ENCODE measurements at places on chromosomes 12 and 14. TPM values are rescaled to one million over a fixed set of nuclear protein-coding genes. Genes with fewer than 3 reads are reported as not detected.

GRCh38 chr14:71130491-71131179 lies 223.4 kb downstream of the PCNX1 start:
- DNase-seq = no peak

PYGL gene
- 0.33 TPM for total RNA-seq

KRT2 gene
- total RNA-seq = 0.77 TPM

DNA sequence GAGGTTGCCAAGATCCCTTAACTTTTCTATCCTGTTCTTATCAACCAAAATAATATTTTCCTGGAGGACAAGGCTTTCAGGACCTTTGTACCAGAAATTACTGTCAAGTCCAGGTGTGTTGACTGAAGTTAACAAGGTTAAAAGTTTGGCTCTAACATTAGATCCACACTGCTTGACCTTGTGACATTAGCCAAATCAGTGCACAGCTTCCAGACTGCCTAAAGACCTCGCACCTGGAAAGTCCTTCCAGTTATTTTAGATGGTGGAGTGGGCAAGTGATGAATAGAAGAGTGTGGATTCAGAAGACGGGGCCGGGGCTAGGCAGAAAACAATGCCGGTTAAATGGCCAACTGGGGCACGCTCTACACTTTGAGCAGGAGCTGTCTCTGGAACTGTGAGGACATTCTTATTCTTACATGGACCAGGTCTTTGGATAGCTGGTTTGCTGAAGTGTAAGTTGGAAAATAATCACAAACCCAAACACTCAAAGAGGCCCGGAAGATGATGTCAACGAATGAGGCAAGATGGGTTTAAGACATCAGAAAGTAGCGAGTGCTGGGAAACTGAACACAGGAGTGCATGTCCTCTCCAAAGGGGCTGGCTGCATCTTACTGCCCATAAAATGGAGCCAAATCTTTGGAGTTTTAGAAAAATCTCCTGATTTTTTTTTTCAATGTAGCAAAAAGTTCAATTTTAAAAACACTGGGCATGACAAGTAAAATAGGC lies 56.3 kb downstream of the NIN start:
- DNase-seq = no peak

DNA sequence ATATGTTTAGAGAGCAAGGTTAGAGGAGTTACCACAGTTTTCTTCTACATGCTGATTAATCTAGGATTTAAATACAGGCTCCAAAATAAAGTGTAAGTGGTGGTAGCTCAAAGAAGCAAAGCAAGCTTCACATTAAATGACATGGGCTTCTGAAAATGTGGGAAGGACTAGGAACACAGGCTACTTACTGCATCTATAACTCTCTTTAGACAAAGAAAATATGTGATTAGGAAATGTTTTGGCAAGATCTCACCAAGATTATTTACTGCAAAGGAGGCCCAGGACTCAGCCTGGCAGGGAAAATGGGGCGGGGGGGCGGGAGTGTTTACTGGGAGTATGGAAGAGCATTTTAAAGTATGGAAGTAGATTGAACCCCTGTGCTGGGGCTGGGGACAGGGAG lies 39.4 kb downstream of the ETV6 start:
- DNase-seq = no peak

KMT2D gene
- 134 TPM for total RNA-seq

DNA sequence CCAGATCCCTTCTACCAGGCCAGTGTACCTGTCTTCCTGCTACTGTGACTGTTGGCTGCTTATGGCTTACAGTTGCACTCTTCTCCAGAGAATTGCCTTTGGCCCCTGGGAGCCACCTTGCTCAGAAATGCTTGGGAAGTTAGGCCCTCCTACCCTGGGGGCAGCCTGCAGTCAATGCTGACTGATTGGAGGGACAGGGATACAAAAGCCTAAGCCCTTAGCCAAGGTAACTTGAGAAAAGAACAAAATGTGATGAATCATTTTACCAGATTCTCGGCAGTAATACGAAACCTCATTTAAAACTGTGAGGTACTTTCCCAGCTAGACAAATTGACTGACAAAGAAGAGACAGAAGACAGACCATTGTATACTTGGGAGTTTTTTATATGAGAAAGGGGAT lies 47.3 kb downstream of the PTCSC3 start:
- no peak for DNase-seq

DNA sequence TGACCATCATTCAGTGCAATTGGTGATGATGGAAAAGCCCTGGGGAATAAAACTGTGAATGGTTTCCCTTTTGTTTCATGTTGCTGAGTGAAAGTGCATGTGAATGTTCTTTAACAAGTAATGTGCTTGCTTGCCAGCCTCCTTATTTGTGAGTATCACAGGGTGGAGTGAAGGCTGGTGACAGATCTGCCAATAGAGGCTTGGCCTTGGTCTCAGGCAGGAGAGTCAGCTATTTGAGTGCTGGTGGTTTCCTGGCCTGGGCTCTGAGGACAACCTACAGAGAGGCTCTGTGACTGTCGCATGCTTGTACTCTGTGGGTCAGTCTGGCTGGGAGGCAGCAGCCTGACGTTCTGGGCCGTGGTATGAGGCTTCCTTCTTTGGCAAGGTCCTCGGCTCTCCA lies 20.7 kb downstream of the KRT85 start:
- no peak for DNase-seq

CLEC7A gene
- total RNA-seq = not detected

GRCh38 chr12:54154681-54155186 lies 34.1 kb downstream of the SMUG1 start:
- no peak for DNase-seq

- peak; percentile 58 for DNase-seq
Observed at GRCh38 chr14:106308839-106309389, 782.5 kb downstream of the TMEM121 start.

ADAM21 gene
- total RNA-seq = not detected

GRCh38 chr14:50342221-50343078 lies 30.3 kb downstream of the DMAC2L start:
- DNase-seq = peak; percentile 37

DNA sequence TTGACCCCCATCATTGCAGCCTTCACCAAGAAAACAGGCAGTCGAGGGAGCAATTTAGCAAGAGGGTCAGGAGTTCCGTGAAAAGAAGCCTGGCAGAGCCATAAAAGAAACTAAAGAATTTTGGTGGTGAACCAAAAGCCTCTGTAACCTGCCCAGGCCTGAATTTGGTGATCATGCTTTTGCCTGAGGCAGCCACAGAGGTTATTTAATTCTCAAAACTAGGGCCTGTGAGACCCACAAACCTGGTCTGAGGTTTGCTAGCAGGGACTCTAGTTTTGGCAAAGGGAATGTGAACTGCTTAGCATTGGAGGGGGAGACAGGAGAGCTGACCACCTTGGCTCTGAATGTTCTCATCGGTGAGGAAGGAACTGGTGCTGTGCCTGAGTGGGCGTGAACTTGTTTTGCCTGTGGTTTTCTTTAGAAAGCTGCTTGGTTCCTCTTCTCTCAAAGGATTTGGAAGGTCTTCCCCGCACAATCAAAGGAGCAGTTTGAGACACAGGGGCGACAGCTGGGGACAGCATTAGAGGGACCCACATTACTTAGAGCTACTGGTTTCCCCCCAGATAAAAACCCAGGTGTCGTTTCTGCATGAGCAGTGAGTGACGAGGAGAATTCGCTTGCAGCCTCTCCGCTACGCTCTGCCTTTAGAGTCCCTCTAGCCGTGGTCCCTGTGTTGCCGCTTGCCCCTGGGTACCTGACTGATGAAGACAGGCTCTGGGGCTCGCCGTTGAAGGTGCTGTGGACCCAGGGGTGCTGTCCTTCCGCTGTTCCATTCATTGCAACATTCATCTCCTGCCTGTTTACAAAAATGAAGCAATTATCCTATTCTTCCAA lies 12.6 kb upstream of the WNT5B start:
- no peak for DNase-seq

- DNase-seq = no peak
Observed at GRCh38 chr12:111494676-111495075, 89.0 kb downstream of the SH2B3 start.

PMEL gene
- total RNA-seq = not detected

DNA sequence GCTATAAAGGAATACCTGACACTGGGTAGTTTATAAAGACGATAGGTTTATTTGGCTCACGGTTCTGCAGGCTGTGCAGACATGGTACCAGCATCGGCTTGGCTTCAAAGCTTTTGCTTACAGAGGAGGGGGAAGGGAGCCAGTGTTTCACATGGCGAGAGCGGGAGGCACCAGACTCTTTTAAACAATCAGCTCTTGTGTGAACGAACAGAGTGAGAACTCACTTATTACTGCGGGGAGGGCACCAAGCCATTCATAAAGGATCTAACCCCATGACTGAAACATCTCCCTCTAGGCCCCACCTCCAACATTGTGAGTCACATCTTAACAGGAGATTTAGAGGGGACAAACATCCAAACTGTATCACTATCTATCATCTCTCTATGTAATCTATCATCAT lies 227.4 kb downstream of the TMEM132D start:
- no peak for DNase-seq

- DNase-seq = no peak
Observed at GRCh38 chr12:57736741-57737466, 1.6 kb downstream of the AGAP2 start.

C1S gene
- 3.3 TPM for total RNA-seq

DNA sequence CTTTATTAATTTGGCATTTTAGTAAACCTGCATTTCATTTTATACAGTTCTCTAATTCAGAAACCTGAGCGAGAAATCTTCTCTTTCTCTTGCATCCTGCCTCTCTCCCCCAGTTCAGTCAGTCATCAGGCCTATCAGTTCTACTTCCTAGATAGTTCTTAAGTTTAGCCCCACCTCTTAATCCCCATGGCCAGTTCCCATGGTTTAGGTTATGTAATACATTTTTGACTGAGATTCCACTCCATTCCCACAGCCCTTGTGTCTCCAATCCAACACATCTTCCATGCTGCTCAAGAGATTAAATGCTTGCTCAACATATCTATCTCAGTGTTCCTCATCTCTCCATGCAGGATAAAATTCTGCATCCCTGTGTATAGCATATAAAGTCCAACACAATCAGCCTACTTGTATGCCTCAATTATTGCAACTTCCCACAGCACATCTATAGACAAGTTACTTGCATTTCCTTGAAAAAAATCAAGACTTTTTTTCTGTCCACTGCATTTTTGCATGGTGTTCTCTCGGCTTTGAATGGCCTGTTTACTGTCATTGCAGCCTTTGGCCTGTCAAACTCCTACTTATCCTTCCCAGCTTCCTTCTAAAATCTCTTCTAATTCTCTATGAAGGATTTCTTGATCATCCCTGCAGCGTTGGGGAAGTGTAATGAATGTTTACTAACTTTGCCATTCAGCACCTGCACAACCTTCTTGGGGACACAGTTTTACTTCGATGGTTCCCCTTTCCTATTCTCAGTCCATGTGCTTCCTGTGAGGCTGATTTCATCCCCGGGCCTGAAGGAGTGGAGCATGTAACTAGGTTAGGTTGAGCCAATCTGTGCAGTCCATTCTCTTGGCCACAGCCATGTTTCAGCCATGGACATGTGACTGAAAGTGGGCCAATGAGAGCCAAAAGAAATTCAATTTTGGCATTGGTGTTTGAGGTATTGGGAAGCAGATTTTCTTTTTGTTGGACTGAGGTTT lies 80.8 kb downstream of the DACT1 start:
- no peak for DNase-seq

KRT85 gene
- total RNA-seq = not detected

GRCh38 chr12:114291389-114292060 lies 114.4 kb downstream of the TBX5 start:
- no peak for DNase-seq

- no peak for DNase-seq
Observed at GRCh38 chr12:123057513-123058265, 77.2 kb downstream of the ARL6IP4 start.

DNA sequence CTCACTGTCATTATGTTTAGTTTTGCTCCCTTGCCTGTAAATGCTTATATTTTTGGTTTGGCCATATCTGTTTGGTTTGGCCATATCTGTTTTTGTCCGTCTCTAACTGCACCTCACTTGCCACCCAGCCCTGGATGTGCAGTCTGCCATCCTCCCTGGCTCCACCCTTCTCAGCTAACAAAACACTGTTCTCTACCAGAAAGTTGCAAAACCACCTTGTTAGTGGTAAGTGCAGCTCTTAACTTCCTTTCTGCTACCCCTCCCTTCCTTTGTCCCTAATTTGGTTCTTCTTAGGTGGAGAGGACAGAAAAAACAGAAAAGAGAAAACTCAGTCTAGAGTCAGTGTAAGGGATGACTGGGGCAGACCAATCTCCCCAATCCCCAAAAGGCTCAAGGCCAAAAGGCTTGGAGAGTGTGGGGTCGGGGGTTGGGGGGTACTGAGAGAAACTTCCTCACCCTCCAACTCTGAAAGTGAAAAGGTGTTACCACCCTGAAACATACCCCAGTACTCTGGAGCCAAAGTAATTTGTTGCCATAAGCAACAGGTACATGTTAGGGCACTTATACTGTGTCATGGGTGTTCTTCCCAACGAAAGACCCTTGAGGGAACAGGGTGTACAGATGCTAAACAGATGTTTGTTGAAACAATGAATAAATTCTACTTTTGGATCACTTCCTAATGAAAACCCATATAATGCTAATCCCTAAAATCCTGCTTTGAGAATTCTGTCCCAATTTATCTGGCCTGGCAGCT lies 5.0 kb downstream of the BIN2 start:
- peak; percentile 78 for DNase-seq

DNA sequence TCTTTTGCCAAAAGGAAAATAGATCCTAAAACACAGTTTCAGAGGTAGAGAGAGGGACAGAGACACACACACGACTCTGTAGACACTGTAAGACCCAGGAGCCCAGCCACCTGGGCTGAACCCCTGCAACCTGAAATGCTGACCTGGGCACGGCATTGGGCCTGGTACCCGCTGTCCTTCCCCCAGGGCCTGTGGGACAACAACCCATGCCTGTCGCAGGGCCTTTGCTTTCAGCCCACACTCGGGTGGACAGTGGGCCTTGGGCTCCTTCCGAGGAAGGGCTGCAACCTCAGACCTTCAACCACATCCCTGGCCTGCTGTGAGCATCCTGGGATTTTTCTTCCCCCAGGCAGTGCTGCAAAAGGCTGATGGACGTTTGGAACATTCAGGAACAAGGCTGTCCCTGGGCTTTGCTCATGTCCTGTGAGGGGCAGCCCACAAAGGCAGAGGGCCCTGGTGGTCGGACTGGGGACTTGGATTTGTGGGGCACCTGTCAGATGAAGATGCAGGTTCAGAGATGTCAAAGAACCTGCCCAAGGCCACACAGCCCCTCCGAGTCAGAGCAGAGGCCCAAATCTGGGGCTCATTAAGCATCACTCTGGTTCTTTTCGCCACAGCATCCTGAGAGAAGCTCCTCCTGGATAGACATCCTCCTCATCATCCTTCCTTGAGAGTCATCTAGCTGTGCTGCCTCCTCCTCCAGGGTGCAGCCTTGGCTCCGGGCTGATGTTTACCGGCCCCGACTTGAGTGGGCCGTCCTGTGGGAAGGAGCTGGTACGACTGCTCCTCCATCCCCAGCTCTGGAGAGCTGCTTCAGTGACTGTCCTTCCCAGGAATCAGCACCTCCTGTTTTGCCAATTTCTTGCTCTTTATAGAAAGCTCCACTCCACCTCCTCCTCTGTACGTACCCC lies 32.7 kb downstream of the CCDC92 start:
- no peak for DNase-seq

GRCh38 chr12:101564912-101565311 lies 29.9 kb upstream of the MYBPC1 start:
- DNase-seq = no peak
